ENCODE measurements at places on chromosomes 2 and 18.
A peak's percentile ranks its signal among the peaks of the same experiment; 100 is the strongest.

DNA sequence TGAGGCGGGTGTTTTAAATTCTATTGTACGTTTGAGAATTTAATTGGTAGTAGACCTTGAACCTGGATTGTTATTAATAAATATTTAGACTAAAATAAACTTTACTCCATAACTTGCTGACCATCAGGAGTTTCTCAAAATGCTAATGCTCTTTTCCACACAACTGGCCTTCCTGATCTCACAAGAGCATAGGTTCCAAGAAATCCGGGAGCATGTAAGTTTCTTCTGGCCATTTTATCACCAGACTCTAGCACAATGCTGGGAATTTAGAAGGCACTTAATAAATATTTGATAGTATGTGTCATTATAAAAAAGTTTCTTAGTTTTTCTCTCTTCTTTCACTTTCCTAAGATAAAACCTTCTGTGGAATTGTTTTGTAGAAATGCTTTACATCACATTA is 2047.1 kb downstream of the SUCLG1 start:
- no peak for DNase-seq

DNA sequence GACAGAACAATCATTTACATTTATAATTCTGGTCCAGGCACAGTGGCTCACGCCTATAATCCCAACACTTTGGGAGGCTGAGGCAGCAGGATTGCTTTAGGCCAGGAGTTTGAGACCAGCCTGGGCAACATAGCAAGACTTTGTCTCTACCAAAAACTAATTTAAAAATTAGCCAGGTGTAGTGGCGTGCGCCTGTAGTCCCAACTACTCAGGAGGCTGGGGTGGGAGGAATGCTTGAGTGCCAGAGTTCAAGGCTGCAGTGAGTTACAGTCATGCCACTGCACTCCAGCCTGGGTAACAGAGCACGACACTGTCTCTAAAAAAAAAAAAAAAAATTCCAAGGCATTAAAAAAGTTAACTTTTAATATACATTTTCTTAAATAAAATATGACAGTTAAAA is 88.1 kb downstream of the PLEKHM3 start:
- DNase-seq: no peak

- DNase-seq: no peak
These were observed 23.7 kb upstream of the CXCR4 start for GRCh38 chr2:136141510-136142149.

DNA sequence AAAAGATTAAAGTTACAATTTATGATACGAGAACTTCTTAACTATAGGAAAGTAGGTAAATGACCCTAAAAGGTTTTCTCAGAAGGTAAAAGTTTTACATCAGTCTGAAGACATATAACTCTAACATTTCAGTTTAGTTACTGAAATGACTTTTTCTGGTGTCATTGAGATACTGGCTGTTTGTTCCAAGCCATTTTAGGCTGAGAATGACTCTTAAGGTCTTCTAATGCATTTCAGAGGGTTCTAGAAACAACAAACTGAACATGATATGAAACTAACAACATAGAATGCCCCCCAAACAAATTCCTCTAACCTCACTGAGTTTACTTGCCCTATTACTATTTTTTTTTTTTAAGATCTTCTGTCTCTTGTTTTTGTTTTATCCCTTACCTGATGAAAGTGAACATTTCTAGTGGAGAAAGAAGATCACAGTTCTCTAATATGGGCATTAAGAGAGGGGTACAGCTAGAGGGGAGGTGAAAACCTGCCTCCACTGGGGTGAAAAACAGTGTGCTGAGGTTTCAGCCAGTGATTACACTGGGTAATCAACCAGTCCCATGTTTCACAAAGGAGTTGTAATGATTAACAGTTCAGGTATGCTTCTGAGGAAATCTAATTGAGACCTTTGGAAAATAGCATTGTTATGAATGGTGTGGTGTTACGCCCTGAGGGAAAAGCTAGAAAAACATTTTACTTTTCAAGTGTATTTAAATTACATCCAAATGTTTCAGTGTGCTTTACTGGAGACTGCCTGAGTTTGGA is 11.2 kb downstream of the NABP1 start:
- no peak for DNase-seq

DNA sequence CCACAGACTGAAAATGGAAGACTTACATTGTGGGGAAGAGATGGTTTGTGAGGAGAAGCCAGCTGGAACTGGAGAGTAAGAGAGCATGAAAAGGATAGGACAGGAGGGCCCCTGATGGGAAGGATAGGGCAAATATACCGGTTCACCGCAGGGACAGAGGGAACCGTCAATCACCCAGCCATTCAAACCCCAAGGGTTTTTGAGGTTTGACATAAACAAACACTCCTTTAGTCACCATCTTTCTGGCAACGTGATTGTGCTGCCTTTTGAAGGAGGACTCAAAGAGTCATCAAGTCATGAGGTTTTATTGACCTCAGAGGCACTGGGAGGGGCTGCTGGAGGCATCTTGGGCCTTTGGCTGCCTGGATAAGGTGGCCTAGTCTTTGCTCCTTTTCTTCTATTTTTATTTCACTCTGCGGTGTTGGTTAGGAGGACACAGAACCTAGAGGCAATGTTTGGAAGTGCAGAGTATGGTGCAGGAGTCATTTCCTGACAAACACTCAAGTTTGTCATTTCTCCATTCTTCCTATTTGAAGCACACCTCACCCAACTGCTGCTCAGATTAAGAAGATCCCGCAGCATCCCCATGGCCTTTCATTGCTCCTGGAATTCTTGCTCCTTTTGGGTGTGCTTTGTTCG is 487.3 kb upstream of the SPRED2 start:
- DNase-seq: no peak

GRCh38 chr2:34545486-34546136 is 946.5 kb upstream of the FAM98A start:
- no peak for DNase-seq

DNA sequence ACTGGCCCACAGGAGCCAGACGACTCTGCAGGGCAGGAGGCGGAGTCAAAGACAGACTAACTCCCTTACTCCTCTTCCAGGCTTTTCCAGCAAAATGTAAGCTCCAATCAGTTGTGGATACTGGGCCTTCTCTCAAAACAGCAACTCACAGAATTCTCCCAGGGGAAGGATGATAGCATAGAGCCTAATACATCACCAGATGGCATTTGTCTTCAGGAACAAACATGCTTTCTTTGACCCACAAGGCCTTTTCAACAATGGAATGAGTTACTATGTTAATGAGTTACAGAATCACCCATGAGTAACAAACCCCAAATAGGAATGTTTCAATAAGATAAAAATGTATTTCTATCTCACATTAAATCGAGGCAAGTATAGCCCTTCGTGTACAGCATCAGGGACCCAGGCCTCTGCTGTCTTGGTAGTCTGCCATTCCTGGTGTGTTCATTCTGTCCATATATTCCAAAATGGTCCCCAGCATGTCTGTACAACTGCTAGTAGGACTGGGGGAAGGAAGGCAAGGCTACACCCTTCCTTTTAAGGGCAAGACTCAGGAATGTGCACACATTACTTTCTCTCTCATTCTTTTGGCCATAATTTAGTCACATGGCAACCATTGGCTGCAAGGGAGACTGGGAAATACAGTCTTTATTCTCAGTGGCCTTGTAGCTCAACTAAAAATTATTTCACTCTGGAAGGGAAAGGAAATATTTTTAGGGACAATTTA is 76.4 kb downstream of the BOD1L2 start:
- no peak for DNase-seq

- DNase-seq: peak; percentile 62
These were observed 605.2 kb upstream of the ID2 start for GRCh38 chr2:8076448-8077342.

DNA sequence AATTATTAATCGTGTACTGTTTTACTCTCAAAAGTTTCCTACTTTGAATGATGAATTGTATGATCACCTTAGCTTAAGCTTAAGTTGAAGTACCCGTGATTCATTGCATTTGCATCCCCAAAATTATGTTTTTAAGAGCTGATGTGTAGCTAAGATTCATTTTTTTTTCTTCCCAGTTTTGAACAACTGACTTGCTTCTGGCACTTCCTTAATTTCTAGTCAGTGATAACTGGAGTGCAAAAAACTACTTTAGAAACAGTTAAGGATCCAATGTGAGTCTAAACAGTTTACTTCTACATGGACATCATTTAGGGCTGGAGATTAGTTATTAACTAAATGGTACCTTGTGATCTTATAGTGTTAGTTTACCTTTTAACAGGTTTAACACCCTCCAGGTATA is 124.0 kb upstream of the CAVIN2 start:
- DNase-seq: no peak

- no peak for DNase-seq
These were observed 64.2 kb downstream of the VRK2 start for GRCh38 chr2:58110765-58111164.

DNA sequence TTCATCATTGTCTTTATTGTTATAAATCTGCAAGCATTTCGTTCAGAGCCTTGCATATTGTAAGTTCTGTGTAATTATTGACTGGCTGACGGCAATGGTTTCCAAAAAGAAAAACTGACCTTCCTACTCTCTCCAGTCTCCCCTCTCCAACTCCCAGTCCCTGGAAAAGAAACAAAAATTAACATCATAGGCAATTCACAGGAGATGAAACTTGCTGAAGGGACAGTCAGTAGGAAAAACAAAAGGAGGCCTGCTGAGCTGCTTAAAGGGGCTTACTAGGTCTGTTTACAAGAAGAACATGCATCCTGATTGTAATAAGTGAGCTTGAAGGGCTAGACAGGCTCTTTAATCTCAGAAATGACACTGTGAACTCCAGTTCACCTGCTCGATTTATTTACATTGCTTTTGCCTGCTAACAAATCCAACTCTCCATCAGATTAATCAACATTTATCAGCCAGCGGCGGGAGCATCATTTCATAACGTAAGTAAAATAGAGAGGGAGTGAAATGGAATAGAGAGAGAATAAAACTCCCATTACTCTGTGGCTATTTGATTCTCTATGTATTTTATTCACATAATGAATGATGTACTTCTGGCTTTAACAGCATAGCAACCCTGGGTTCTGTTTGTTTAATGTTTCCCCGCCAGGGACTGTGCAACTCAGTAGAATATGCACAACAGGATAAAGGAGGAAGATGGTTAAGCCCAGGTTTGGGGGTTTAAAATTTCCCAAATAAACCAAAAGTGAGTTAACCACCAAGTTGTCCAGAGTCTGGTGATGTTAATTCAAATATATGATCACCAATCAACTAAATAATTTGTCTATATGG is 256.7 kb upstream of the SETBP1 start:
- DNase-seq: no peak

GRCh38 chr2:224058048-224058775 is 19.1 kb upstream of the SERPINE2 start:
- no peak for DNase-seq

- DNase-seq: no peak
These were observed 73.9 kb upstream of the NFATC1 start for GRCh38 chr18:79321625-79322405.

DNA sequence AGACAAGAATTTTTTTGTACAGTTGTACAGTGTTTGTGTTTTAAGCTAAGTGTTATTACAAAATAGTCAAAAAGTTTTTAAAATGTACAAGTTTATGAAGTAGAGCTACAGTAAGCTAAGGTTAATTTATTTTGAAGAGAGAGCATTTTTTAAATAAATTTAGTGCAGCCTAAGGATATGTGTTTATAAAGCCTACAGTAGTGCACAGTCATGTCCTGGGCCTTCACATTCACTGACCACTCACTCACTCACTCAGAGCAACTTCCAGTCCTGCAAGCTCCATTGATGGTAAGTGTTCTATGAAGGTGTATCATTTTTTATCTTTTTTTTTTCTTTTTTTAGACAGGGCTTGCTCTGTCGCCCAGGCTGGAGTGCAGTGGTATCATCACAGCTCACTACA is 44.2 kb downstream of the SFXN5 start:
- DNase-seq: no peak

- DNase-seq: no peak
These were observed 27.5 kb downstream of the REEP1 start for GRCh38 chr2:86309966-86310365.

DNA sequence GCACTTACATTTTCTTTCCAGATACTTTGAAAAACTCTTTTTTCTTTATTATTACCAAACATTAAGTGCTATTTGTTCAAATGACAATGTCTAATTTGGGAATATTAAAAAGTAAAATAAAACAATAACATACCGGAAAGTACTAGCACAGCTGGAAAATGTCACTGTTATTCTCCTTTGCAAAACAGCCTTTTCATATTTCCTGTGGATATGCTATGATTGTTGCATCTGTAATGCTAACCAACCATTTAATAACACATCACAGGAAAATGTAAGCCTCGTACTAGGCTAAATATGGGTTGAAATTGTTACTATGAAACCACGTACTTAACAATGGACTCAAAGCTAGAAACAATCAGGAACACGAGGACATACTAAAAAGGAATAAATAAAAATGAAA is 298.1 kb downstream of the CBLN2 start:
- no peak for DNase-seq

- peak; percentile 78 for DNase-seq
These were observed 146.8 kb downstream of the TGIF1 start for GRCh38 chr18:3596637-3597384.

DNA sequence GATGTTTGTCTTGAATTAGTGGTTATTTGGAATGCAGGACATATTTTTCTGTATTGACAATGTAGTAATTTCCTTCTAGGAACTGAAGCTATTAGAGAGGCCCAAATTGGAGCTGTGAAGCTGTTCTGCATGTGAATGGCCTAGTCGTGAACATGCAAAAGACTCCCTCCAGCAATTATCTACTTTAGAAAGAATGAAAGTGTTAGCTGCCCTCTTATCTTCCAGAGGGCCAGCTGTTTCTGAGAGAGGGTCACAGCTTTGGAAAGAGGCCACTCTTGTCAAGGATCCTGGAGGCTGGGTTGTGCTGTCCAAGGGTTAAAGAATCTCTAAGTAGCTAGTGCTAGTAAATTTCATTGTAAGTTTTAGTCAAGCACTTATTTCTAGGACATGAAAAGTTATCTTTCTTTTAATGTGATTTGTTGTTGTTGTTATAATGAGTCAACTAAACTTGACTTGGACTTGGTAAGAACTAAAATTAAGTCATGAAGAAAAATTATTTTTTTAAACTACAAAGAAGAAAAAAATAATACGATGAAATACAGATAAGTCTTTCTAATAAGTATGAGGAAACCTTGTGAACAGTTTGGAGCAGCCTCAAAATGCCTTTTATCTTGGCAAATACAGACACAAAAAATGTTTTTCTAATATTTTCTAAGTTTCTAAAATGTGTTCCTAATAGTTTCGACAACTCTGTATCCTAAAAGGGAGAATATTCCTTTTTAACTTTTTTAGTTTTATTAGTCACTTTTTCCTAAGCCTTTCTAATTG is 36.8 kb downstream of the DPP4 start:
- no peak for DNase-seq

- no peak for DNase-seq
These were observed 36.0 kb downstream of the MRPL33 start for GRCh38 chr2:27807476-27807875.

GRCh38 chr2:181952404-181953226 is 33.0 kb upstream of the PPP1R1C start:
- DNase-seq: no peak

- DNase-seq: no peak
These were observed 62.4 kb downstream of the TET3 start for GRCh38 chr2:74047152-74047551.

GRCh38 chr2:212618636-212619035 is 80.0 kb upstream of the ERBB4 start:
- DNase-seq: no peak

- no peak for DNase-seq
These were observed 214.4 kb upstream of the SP5 start for GRCh38 chr2:170500770-170501169.

GRCh38 chr2:99609851-99610381 is 120.1 kb upstream of the REV1 start:
- no peak for DNase-seq

All from inflammatory macrophage treated with lipopolysaccharide for 1 hour (primary cell).